Activated CD4-positive, alpha-beta T cell treated with anti-CD3 and anti-CD28 coated beads for 48 hours (primary cell): ENCODE measurements at places on chromosomes 4 and X.

- DNase-seq: no peak
These were observed 46.9 kb downstream of the STK32B start for GRCh38 chr4:5098176-5098575.

DNA sequence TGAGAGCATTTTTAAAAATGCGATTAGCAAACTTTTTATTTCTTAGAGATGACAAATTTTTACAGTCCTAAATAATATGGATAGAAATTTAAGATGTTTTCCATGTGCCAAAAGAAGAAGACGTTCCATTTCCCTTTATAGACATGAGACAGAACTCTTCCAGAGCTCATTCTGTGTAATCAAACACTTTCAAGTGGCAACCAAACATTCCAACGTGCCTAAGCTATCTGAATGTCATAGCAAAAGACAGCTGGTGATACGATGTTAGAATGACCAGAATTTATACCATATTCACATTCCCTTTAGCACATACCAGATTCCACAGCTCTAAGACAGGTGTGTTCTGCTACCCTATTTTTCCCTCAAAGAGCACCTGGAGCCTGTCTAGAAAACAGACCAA is 133.2 kb downstream of the ENOX2 start:
- no peak for DNase-seq

- no peak for DNase-seq
These were observed 60.8 kb downstream of the EGF start for GRCh38 chr4:109973529-109973905.

DNA sequence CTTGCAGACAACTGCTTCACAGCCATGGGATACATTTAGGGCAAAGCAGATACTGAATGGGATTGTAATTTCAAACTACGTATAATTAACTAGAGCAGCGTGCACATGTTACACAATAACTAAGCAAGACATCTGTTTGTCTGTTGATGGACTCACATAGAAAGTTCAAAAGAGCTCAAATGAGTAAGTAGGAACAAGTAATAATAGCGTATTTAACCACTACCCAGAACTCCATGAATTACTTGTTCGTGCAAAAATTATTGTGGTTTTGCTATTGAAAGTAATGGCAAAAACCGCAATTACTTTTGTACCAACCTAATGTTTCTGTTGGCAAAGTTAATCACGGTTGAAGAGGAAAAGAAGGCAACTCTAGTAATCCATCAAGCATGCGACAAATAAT is 825.4 kb downstream of the PCDH18 start:
- DNase-seq: no peak

GRCh38 chr4:119284876-119285780 is 36.8 kb downstream of the FABP2 start:
- DNase-seq: no peak

- DNase-seq: no peak
These were observed 48.8 kb downstream of the MAP7D2 start for GRCh38 chrX:20067709-20068561.

GRCh38 chrX:30795981-30796958 is 92.8 kb downstream of the TAB3 start:
- no peak for DNase-seq

GRCh38 chrX:8304668-8305067 is 133.6 kb upstream of the VCX2 start:
- DNase-seq: no peak

- DNase-seq: no peak
These were observed 54.6 kb downstream of the ARAP2 start for GRCh38 chr4:36189511-36190226.

DNA sequence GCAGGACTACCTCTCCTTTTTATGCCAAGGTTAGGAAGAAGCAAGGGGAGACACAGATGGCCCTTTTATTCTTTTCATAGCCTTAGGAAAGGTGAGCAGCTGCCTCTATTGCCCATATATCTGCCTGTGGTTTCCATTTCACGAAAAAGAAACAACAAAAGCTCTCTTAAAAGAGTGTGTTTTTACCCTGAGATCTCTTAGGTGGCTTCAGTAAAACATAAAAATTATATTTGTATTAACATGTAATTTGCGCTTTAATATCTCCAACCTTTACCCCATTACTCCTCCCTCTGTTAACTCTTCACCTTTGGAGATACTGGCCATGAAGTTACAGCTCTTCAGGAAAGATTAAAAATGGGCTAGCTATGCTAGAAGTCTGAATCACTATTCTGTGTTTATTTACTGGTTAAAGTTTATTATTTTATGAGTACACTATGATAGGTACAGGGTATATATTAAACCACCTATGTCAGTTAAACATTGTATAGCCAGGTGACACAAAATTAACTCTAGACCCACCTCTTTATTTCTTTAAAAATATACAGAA is 15.0 kb upstream of the SULT1B1 start:
- DNase-seq: no peak

DNA sequence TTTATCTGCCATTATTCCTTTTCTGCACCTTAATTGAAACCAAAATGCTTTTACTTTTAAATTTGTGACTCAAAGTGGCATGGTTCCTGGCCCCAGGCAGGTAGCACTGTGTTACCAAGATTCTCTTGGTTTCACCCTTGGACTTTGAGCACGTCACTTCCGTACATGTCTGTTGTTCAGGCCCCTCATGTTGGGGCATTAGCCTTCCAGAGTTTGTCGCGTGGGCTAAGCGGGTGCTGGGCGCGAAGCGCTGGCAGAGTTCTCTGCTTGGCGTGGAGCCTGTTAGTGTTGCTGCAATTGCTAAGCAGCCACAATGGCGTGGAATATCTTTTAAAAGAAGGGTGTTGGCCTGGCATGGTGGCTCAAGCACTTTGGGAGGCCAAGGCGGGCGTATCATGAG is 14.0 kb upstream of the TADA2B start:
- DNase-seq: no peak

GRCh38 chr4:8582436-8582835 is 2.2 kb downstream of the GPR78 start:
- DNase-seq: no peak

DNA sequence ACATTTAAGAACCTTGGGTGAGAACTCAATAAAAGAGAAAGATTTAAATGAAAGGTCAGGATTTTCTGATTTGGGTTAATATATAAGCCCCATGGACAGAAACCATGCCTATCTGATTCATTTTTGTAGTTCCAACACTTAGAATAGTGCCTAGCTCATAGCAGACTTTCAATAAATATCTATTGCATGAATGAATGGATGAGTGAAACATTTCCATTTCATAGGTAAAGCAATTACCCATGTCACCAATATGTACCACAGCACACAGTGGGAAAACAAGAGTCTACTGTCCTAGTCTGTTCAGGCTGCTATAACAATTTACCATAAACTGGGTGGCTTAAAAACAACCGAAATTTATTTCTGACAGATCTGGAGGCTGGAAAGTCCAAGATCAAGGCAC is 63.9 kb upstream of the PTPN13 start:
- no peak for DNase-seq

DNA sequence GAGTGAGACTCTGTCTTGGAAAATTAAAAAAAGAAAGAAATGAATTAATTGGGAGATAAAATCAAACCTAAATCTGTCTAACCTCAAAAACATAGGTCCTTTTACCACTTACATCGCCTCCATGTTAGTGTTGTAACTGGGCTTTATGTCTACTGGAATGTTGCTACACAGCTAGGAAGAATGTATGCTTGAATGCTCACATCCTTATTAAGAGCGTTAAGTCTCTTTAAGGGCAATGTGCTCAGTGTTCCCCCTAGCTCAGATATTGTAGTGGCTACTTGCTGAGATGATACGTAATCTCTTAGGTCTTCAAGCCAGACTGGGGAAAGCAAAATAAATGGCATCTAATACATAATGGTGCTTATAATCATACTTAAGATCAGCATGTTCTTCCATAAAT is 1072.8 kb downstream of the PDHA2 start:
- no peak for DNase-seq

GRCh38 chr4:154367659-154368058 is 123.9 kb downstream of the DCHS2 start:
- no peak for DNase-seq

DNA sequence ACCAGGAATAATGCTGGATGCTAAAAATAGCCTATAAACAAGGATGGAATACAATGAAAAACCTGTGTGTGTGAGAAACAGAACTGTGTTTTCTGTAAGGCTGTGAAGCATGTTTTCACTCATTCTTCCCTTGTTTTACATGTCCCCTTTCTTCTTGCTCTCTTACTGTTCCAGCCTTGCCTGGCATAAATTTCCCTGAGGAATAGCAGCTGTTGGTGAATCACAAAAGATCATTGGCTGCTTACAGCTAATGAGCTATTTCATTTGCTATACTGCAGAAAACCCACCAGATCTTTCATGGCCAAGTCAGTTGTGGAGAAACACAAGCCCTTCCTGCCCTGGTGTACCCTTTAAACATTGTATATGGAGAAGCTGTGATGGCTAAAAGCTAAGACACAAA is 91.1 kb downstream of the LDB2 start:
- no peak for DNase-seq

- no peak for DNase-seq
These were observed 721 bp downstream of the FAM184B start for GRCh38 chr4:17780501-17781299.

DNA sequence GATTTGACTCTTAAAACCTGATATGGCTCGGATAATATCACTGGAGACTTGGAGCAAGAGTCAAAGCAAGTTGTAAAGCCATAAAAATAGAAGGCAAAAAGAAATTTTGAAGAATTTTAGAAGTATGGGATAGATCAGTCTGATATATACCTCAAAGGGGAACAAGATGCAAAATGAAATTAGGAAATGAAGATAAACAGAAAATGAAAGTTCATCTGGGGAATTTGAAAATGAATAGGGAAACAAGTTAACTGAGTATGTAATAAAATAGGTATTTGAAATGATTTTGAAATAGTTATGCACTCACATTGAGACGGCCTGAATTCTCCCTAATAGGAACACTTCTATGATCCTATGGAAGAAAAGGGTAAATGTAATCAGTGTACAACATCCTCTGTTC is 5.7 kb downstream of the CYP2U1 start:
- DNase-seq: no peak

- peak; percentile 3 for DNase-seq
These were observed 2.2 kb downstream of the SLIT2 start for GRCh38 chr4:20253735-20254409.

GRCh38 chrX:2500091-2500802 is 529 bp downstream of the DHRSX start:
- peak; percentile 28 for DNase-seq
